Neural crest cell (in vitro differentiated cells): ENCODE measurements at places on chromosomes 12 and 14. TPM values are rescaled to one million over a fixed set of nuclear protein-coding genes. Genes with fewer than 3 reads are reported as not detected.

DNA sequence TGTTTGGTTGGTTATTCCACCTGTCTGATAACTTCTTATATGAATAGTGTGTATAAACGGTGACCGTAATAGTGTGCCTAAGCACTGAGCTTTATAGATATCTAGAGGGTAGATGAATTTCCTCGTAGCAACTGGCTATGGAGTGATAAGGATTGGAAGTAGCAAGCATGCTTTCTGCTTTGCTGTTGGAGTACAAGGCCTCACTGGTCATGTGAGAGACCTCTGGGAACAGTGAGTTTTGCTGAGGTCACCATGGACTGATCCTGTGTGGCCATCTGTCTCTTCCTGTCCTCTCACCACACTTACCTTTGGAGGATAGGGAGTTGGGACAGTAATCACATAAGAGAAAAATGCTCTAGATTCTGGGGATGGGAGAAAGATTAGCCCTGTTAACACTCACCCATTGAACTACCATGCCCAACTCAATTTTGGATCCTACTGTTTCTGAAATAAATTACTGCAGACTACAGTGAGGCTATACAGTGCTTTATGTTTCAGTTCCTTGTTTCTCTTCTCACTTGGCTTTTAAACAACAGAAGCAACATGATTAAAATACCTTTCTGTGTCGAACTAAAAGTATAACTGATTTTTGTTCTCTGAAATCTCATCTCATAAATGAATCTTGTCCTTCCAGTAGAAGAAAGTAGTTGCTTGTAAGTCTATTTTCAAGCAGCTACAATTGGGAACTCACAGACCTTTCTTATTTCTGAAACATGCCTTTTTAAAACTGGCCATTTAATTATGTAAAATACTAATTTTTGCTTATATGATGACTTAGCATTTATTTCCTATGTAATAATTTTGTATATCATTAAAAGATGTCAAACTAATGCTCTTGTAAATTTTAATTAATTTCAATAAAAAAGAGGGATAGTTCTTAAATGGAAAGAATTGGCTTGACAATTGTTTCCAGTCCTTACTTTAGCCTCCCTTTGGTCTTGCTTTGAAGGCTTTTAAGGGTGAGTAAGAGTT is 8.3 kb downstream of the TMX1 start:
- DNase-seq: no peak

GRCh38 chr14:89955022-89955744 is 544 bp upstream of the TDP1 start:
- no peak for DNase-seq

DNA sequence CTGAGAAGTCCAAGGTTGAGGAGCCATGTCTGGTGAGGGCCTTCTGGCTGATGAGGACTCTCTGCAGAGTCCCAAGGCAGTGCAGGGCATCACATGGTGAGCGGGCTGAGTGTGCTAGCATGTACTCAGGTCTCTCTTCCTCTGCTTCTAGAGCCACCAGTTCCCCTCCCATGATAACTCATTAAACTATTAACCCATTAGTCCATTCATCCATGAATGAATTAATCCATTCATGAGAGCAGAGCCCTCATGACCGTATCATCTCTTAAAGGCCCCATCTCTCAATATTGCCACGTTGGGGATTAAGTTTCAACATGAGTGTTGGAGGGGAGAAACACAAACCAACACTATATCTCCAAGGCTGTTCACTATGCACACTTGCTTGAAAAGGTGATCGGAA is 83.7 kb downstream of the TMEM30B start:
- no peak for DNase-seq

GRCh38 chr14:39784461-39784860 is 352.2 kb upstream of the FBXO33 start:
- DNase-seq: no peak

DNA sequence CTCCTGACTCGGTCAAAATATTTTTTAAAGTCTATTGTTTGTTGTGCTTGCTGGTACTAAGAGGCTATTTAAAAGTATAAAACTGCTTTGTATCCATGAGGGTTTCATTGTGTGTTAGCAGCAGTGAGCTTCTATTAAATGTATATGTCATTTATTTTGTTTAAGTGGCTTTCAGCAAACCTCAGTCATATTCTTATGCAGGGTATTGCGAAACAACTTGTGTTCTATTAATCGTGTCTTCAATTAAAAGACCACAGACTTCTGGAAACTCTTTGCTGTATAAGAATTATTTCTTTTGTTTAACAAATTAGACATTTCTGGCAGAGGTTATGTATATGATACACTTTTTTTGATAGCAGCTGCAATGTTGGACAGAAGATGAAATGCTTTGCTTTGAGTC is 6.5 kb downstream of the IAPP start:
- DNase-seq: no peak

DNA sequence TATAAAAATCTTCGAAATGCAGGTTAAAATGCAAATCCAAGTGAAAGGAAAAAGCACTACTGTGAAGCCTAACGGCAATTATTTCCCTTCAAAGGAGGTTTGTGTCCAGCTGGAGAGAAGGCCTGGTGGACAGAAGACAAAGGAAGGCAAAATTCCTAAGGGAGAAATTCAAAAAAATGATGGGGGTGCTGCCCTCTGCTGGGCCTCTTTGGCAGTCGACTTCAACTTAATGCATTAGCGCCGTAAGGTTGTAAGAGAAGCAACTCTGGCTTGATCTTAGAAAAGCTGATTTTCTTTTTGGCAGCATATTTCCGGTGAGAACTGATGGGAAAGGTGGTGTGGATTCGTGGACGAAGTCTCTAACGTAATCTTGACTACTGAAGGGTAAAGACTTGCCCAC is 34.3 kb upstream of the CHFR start:
- no peak for DNase-seq

DNA sequence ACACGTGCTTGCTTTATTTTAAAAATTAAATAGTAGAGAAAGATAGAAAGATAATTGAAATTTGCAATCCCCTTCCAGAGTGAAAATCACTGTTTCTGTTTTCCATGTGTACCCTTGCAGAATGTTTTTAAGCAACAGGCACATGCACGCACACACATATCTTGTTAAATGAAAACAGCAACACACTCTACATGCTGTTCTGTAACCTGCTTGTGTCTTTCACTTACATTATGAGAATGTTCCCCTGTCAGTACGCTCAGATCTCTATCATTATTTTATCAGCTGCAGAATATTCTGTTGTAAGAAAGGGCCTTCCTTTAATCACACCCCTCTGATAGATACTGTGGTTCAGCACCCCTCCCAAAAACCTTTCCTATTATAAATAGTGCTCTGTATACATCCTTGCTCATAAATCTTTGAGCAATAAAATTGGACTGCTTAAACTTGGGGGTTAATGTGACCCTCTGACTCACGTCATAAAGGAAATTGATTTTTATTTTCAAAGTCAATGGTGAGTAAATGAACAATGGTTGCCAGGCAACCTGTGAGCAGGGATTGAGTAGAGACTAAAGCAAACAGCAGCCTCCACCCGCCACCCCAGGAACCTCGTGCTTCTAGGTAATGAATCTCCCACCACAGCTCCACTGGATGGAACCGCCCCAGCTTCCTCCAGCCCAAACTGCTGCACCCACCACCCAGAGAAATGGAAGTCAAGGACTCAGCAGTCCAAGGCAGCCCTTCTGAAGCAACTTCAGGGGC is 31.9 kb upstream of the CHGA start:
- no peak for DNase-seq

- DNase-seq: no peak
Observed at GRCh38 chr14:33516898-33517436, 433.9 kb downstream of the EGLN3 start.

- DNase-seq: no peak
Observed at GRCh38 chr14:78143489-78144145, 26.6 kb upstream of the NRXN3 start.

DNA sequence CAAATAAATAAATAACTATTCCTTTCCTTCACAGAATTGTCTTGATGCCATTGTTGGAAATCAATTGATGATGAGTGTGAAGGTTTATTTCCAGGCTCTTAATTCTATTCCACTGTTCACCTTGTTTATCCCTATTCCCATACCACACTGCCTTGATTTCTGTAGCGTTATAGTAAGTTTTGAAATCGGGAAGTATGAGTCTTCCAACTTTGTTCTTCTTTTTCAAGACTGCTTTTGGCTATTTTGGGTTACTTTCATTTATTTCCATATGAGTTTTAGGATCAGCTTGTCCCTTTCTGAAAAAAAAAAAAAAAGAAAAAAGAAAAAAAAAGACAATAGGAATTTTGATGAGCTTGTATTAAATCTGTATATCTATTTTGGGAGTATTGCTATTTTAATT is 9.3 kb upstream of the CDK2AP1 start:
- DNase-seq: no peak

GRCh38 chr14:106622200-106622745 is 1095.9 kb downstream of the TMEM121 start:
- no peak for DNase-seq

DNA sequence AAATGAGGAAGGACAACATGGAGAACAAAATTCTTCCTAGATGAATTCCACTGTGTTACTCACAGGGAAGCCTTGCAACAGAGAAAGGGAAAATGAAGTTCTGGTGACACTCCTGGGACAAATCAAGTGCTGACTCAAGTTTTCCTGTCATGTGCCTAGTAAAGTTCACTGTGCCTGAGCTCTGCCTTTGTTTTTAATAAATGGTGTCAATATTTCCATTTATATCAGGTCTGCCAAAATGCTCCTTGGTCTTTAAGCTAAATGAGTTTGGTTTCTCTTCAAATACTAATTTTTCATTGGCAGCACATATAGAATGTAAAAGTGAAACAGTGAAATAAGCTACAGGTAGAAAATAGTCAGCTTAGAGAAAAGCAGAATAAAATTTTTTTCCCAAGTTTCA is 33.0 kb downstream of the HIGD1C start:
- no peak for DNase-seq

DNA sequence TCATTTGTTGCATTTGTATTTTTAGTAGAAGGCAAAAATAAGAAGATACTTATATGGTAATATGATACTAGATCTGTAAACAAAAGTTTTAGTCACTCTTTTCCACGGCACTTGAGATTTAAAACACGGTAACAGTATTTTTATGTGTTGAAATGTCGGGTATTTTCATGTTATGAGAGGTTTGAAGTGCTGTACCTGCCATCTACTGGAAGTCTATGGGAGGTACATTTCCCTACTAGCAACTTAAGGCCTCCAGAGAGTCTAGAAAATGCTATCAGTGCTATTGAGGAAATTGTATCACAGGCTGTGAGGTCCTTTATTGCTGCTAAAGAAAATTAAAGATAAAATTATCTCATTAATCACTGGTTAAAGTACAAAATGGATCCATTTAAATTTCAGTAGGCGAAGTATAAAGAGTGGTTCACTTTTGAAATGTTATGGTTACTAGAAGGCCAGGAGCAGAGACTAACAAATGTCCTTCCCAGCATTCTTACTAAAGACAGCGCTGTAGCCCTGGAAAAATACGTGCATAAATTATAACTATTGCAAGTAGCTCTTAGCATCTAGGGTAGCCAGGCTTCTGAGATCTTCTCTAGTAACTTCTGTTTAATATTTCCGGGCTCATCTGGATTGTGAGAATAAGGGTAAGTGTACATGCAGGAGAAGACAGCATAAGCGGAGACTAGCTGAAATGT is 77.6 kb upstream of the PRKD1 start:
- DNase-seq: no peak

DNA sequence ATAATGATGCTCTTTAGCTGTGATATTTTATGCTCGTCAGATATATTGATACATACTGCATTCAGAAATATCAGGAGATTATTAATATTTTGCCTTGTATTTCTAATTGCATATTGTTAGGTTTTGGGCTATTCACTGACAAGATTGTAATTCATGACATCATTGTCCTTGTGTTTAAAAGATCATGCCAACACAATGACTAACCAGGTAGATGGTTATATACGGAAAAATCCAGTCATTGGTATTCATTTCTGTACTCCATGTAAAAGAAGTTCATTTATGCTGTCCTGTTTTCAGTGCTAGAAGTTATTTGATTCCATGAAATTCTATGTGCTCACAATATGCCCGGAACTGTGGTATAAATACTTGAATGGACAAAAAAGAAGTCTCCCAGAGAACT is 107.5 kb downstream of the KITLG start:
- no peak for DNase-seq

GRCh38 chr12:113060336-113060960 is 3.9 kb downstream of the DTX1 start:
- DNase-seq: no peak

GRCh38 chr12:57481671-57482070 is 2.0 kb upstream of the ARHGAP9 start:
- no peak for DNase-seq

- no peak for DNase-seq
Observed at GRCh38 chr12:18690653-18691052, 47.2 kb downstream of the PLCZ1 start.

- DNase-seq: no peak
Observed at GRCh38 chr14:54356172-54356571, 40.6 kb upstream of the CDKN3 start.

DNA sequence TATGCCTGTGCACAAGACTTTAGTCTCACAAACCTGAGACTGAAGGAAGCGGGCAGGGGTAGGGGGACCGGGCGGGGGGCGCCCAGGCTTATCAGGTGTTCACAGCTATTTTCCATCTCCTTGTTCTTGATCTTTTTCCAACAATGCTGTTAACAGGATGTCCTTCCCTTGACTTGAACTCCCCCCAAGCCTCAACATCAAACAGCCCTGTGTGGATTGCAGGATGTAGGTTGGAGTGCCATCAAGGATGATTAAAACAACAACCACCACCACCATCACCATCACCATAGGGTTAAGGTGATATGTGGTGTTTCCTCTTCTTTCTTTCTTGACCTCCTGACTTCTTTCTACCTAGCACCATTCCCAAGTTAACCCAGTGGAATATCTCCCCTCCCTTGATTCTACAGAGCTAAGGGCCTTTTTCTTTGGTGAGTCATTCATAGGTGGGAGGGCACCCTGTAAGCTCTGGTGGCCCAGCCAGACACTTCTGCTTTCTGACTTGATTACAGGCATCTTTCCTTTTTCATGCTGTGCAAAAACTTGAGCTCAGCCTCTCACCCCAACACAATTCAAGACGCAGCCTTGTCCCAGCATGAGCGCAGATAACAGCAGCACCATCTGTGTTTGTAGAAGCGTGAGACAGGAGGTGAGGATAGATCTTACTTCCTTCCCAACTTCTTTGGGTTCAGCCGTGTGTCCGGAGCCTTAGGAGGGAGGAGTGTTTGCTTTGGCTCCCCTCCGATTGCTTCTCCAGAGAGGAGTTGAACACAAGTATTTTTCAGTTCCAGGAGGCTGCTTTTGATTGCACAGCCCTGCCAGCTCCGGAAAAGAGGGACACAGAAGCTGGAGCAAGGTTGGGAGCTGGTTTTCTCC is 26.8 kb downstream of the FLVCR2 start:
- DNase-seq: no peak

ASCL1 gene
- 4.3 and 5.1 TPM in 2 replicates for total RNA-seq

MYF5 gene
- not detected in 2 replicates for total RNA-seq

NUAK1 gene
- total RNA-seq: 35.3 and 35.6 TPM in 2 replicates

PIWIL1 gene
- total RNA-seq: not detected in 2 replicates

PLEKHD1 gene
- 0.14 TPM in 1 of 2 replicates, not detected in the other for total RNA-seq

CELA1 gene
- total RNA-seq: not detected in 2 replicates

CFAP251 gene
- total RNA-seq: 1.6 and 2.0 TPM in 2 replicates

FAM186B gene
- 0.28 TPM in 1 of 2 replicates, not detected in the other for total RNA-seq

RPL10L gene
- not detected in 2 replicates for total RNA-seq

ACRBP gene
- total RNA-seq: 1.9 and 2.4 TPM in 2 replicates

MGAT4C gene
- under 0.01 and 0.07 TPM in 2 replicates for total RNA-seq

NTN4 gene
- 5.7 and 6.0 TPM in 2 replicates for total RNA-seq

LRRK2 gene
- total RNA-seq: 2.1 and 2.8 TPM in 2 replicates

CLEC4D gene
- not detected in 2 replicates for total RNA-seq
